ENCODE measurements at places on chromosomes 6 and 20.
A peak's percentile ranks its signal among the peaks of the same experiment; 100 is the strongest.

DNA sequence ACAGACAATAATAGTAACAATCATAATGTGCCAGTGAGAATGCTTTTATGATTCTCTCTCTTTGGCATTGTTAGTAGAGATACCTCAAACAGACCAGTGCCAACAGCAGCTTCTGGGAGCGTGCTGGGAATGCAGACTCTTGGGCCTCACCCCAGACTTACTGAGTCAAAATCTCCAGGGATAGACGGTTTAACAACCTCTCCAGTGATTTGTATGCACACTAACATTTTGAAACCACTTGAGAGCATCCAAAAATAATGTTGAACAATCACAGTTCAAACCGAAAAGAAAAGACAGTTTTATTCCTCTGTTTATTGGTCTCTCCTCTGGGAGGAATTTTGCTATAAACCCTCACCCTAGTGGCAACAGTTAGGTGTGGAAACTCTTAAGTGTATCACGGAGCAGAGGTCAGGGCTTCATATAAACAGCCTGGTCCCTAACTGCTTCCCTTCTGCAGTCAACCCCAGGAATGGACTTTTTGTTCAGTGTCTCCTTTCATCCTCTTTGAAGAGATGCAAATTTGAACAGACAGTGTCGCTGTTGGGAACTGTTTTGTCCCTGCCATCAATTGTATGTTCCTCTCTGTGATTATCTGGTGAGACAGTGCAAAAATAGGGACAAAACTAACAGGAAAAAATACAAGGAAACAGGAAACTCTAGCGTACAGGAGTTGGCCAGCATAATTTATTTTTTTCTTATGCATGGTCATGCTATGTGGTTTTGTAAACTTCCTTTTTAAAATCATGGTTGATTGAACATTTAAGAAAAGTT is 162.4 kb upstream of the BTBD3 start:
- no peak for DNase-seq

- no peak for DNase-seq
These were observed 290.6 kb upstream of the ZNF337 start for GRCh38 chr20:25987073-25987927.

DNA sequence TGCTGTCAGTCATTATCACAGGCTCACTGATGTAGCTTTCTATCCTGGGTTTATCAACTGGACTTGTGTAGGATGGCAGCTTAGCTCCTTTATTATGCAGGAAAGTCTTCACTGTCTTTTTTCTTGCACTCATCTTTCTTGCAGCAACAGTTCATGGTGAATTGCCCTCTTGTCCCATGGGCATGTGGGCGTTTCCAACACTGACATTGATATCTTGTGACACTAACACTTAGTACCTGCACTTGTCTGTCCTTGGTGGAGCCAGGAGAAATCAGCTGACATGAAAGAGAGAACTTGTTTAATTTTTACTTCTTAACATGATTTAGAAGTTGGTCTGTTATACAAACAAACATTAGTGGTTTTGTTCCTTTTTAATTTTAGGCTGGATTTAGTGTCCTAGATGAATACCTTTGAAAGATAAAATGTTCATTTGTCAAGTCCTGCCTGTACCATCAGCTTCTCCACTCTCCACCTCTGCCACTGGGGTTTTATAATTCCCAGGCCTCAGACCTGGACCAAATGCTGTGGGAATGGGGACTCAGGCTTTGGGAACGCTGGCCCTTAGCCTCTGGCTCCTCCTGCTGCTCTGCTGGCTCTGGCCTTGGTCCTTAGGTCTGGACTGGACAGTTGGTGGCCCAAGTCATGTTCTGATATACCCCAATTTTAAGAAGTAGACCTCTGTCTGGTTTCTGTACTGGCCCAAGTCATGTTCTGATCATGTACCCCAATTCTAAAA is 161.0 kb upstream of the LAMP5 start:
- no peak for DNase-seq

DNA sequence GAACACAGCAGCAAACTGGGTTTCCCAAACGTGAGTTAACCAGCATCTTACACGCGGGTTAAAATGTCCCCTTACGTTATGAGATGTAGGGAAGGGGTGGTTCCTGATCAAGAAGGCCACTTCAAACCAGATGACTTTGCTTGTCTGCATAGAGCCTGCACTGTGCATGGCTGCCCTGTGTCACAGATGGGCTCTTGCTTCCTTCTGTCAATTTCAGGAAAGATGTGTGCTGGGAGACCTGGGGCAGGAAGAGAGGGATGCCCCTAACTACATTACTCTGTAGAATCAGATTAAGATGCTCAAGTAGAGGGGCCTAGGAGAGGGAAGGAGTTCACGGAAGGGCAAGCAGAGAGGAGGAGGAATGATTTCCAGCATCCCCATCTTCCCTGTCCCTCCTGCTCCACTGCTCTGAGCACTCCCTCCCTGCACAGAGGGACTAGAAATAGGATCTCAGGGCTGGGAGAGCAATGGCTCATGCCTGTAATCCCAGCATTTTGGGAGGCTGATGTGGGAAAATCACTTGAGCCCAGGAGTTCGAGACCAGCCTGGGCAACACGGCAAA is 63.5 kb upstream of the ZMYND8 start:
- DNase-seq, result no peak

DNA sequence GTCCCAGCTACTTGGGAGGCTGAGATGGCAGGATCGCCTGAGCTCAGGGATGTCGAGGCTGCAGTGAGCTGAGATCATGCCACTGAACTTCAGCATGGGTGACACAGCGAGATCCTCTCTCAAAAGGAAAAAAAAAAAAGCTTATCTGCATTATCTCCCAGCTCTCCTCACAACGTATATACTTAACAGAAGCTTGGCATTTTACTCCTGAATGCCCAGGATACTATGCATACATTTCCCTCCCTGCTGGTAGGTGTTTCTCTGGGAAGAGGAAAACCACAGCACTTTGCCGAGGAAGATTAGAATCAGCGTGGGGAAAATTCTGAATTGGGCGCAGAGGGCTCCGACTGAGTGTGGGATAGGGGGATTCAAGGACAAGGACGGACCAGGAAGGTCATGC is 800.6 kb downstream of the DHX35 start:
- DNase-seq, result no peak

GRCh38 chr6:30998785-30999184 is 11.5 kb upstream of the MUC22 start:
- DNase-seq, result no peak

DNA sequence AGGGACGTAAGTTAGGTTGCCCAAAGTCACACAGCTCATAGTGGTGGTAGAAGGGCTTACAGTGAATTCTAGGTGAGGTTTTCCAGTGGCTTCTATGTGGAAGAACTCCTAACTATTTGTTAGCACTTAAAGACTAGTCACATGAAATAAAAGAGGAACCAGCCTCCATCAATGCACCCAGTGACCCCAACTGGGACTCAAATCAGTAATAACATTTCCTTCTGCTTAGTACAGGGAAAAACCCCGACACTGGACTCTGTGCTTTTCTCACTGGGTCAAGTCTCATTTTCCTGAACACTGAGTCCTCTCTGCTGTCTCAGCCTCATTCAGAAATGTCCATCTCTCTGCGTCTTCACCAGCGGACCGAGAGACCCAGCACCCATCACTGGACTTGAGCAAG is 89.2 kb downstream of the SLC22A23 start:
- no peak for DNase-seq

- DNase-seq, result peak; percentile 97
These were observed 24.9 kb upstream of the IER3 start for GRCh38 chr6:30769088-30769852.

DNA sequence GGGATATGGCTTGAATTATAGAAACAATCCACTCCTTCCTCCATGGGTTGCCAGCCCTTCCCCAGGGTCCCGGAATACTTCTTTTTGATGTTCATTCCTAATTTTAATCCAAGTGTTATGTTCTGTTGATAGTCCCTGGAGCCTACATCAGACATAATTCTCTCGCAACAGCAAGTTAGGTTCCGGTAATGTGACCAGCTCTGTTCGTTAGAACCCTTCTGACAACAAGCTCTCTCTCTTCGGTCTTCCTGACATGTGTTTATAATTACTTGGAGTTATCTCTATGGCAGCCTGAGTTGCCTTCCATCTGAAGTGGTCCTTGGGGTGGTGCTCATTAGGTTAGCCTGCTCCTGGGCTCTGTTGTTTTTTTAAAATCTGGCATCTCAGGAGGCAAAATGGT is 506.9 kb upstream of the JARID2 start:
- DNase-seq, result no peak

GRCh38 chr6:11876934-11877433 is 98.4 kb upstream of the ADTRP start:
- DNase-seq, result no peak

GRCh38 chr6:167701010-167701409 is 125.7 kb upstream of the AFDN start:
- no peak for DNase-seq

DNA sequence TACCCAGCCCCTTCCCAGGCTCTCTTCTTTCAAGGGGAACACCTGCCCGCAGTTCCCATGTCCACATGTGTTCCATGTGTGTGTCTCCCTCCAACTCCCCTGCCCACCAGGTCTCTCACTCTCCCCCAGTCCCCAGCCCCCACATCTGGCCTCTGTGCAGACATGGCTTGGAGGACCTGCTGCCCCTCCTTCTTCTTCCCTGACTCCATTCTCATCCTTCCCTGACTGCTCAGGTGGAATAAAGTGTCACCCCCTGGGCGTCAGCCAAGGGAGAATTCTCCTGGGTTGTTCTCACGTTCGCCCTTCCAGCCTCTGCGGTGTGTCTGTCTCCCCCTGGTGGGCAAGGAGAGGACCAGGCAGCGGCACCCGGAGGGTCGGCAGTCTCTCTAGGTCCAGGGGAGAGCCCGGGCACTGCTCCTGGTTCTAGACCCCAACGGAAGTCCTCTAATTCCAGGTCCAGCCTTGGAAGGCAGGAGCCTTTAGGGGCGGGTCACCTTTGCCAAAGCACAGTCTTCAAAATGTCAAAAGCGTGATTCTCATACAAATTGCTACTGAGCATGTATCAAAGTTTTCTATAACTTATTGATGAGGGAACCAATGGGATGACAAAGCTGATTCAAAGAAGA is 50.5 kb downstream of the EBF4 start:
- peak; percentile 5 for DNase-seq

DNA sequence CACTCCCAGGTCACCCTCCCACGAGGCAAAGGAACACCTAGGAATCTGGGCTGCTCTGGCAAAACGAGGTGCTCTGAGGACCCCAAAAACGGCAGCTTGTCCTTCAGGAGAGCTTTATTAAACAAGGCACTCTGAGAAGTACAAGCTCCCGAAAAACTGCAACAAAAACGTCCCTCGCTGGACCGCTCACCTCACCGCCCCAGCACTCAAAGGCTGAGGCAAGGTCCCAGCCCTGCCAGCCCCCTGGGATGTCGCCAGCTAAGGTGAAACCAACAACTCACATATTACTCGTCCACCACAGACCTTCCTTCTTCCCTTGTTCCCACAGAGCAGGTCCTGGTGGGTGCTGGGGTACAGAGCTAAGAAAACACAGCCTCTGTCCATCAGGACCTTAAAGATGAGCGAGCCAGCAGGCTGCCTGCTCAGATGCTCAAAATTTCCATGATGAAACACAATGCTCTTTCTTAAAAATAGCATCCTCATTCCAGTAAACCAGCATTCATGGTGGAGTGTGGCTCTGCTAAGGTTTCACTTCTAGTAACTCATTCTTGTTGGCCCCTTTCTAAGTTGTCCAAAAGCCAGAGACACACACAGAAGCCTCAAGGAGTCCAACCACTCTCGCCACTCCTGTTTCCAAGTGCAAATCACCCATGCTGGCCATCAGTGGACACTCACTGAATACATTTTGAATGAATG is 35.9 kb downstream of the ATP9A start:
- DNase-seq, result no peak

DNA sequence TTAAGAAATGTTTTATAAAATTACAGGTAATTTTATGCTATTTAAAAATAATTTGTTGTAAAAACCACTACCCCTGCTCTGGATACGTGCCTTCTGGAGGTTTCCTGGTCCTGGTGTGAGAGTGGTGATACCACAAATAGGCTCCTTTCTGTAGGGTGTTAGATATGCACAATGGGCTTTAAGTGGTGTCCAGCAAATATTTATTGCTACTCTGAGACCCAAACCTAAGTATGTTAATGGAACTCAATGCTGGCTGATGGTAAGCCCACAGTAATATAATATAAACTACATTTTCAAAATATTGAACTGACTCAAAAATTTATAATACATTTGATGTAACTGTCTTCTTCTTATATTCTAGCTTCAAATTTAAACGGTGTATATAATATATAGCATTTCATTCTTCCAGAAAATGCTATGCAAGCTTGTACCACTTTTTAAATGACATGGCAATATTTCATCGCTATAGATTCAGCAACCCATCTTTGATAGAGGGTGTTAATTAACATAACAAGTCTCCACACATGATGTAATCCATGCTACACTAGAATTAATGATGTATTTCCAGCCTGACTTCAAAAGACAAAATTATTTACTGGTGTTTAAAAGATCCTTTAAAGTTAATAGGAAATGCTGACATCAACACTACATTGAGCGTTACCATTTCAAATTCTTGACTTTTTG is 161.9 kb downstream of the DST start:
- DNase-seq, result no peak

DNA sequence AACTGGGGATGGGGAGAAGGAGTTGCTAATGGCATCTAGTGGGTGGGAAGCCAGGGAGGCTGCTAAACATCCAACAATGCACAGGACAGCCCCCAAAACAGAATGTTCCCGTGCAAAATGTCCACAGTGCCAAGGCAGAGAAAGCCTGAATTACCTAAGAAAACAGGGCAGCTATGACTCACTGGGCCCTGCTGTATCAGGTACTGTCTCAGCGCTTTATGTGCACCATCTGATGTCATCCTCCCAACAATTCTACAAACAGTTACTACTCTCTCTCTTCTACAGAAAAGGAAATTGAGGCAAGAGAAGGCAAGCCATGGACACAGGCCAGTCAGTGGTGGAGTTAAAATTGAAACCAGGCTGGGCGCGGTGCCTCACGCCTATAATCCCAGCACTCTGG is 3.1 kb downstream of the YTHDF1 start:
- DNase-seq, result no peak

DNA sequence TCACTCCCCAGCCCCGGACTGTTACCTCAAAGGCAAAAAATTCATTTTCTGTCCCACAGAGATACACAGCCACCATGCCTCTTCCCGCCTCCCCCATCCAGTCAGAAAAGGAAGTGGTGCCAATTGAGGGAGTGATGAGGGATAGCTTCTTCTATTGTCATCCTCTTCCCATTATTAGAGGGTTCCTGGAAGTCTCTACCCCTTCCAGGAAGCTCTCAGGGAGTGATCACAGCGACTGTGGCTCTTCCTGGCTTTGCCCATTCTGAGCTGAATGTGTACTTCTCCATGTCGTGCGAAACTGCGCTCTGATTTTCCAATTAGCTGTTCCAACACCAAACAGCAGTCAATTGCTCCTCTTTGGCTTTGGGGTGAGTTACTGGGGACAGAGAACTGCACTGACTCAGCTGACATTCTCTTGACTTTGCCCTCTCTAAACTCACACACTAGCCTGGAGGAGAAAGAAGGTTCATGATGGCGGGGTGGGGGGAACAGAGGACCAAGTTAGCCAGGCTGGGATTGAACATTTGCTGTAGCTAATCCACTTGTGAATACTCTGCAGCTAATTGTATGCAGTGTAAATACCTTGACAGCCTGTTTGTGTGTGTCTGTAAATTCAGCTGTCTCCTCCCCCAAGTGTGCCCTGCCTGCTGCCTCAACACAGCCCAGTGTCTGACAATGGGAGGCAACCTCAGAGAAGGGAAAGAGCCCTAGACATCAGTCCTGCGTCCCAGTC is 2.4 kb upstream of the MDGA1 start:
- DNase-seq, result no peak

Measured in non-pigmented ciliary epithelial cell (primary cell).